ENCODE measurements at places on chromosomes 6 and 20.
A peak's percentile ranks its signal among the peaks of the same experiment; 100 is the strongest.

DNA sequence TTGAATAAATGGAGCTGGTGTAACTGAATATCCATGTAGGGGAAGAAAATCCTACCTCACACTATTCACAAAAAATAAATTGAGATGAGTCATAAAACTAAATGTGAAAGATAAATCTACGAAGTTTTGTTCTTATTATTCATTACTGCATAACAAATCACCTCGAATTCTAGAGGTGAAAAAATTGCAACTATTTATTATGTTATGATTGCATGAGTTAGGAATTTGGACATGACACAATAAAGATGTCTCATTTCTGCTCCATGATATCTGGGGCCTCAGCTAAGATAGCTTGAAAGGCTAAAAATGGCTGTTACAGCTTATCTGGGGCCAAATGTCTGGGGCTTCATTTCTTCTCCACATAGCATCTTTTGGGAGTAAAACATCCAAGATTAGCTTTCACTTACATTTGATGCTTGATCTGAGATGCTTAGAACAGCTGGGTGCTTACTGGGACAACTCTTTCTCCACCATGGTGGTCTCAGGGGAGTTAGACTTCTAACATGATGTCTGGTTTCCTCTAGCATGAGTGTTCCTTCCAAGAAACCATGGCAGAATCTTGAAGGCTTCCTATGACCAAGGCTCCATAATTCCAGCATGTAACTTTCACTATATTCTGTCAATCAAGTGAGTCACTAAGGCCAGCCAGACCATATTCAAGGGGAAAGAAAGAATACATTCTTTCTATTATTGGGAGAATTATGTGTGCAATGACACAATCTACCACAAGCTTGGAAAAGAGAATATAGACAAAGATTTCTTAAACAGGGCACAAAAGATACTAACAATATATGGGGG is 30.1 kb downstream of the OR2B6 start:
- DNase-seq = no peak

DNA sequence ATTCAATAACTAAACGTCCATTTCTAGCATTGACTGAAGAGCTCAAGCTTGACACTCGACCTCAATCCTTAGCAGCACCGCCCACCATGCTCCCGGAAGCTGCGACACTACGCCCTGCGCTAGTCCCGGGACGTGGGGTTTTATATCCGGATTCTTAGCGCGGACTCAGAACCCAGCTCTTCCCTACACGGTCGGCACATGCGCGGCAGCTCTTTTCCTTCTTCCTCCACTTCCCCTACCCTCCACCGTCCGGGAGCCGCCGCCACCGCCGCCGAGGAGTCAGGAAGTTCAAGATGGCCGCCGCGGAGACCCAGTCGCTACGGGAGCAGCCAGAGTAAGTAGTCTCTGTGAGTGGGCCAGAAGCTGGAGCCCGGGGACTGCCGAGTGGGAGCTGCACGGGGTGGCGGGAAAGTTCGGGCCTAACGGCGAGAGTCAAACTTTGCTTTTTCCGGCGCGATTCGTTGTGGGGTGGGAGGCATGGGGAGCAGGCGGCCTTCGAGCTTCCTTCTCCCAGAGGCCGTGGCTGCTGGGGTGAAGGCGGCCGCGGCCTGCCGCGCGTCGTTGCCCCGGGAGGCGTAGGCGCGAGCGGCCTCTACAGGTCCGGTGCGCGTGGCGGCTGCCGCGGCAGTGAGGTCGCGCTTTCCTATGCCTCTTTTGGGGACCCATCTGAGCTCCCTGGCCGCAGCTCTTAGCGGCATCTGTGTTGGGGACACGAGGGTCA is 57.6 kb downstream of the FAM217A start:
- peak; percentile 88 for DNase-seq

DNA sequence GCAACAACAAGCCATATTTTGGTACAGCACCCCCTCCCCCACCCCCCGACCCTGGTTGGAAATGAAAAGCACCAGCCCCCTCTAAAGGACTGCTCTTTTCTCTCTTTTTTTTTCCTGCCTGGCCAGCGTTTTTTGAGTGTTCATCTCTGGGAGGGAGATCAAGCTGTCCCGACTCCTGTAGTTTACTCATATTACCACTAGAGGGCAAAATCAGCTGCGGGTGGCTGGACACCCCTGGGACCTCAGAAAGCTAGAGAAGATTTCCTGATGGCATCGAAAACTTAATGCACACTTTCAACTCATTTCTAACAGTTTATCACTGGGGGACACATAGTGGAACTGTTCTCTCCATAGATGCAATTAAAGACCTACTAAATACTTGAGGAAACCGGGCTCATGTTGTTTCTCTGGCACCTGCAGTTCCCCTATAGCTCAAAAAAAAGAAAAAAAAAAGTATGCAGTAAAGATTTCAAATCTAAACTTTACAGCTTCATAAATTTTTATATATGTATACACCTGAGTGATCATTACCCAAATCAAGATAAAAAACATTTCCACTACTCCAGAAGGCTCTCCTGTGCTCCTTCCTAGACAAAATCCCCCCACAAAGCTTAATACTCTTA is 24.4 kb downstream of the CNBD2 start:
- DNase-seq = peak; percentile 6

DNA sequence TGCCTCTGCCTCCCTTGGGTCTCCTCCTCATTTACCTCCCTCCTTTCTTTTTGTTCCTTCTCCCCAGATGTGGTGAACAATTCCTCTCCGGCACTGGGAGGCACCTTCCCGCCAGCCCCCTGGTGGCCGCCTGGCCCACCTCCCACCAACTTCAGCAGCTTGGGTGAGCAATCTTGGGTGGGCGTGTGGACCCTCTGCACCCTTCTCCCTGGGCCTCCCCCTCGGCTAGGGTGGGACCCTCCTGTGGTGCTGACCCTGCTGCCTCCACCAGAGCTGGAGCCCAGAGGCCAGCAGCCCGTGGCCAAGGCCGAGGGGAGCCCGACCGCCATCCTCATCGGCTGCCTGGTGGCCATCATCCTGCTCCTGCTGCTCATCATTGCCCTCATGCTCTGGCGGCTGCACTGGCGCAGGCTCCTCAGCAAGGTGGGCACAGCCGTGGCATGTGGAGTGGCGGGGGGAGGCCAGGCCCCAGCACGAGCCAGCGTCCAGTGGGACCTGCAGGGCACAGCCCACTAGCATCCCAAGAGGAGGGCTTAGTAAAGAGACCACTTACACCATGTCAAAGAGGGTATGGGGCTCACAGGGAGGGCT is 8.8 kb downstream of the DDR1 start:
- no peak for DNase-seq

DNA sequence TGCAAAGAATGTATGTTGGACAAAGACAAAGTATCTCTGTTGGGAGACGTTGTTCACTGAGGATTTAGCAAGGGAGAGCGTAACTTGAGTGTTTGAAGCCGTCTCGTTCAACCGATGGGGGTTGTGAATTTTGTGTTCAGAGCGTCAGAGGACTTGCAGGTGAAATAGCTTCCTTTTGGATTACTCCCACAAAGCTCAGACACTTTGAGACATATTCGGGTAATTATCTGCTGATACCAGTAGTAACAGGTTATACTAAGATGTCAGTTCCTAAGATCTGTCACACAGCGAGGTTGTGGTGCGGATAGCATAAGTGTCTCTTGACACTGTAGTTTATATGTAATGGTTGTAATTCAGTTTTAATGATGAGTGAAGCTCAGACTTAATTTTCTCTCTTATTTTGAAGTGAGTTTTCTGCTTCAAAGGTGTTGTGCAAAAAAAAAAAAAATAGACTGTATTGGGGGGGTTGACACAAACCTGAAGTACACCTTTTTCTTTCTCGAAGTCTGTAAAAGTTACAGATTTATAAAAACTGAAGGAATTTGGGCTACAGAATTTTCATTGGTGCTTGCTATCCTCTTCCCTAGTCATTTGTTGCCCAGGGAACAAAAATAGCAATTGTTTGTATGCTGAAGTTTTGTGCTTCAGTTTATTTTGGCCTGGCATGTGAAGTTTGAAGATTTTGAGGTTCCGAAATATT is 1.7 kb downstream of the ASXL1 start:
- DNase-seq = no peak

GRCh38 chr20:43800186-43800585 is 73.4 kb upstream of the GTSF1L start:
- DNase-seq = no peak

DNA sequence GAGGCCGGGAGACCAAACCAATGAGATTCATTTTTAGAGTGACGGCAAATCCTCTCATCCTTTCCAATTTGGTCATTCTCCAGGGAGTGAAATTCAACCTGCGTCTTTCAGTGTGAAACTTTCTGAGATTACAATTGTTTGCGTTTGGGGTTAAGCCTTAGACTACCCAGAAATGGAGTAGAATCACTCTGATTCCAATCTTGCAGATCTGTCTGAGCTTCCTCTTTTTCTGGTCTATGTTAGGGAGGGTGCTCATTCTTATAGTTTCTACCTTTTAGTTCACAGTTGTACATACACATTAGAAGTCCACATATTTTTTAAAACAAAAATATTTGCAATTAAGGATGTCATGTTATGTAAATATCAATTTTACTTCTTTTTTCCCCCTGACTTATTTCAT is 183.0 kb upstream of the PHACTR1 start:
- DNase-seq = no peak

GRCh38 chr6:51273228-51273961 is 454.7 kb downstream of the TFAP2B start:
- no peak for DNase-seq

- no peak for DNase-seq
Measured at GRCh38 chr6:107495196-107495643, 5.3 kb downstream of the SOBP start.

DNA sequence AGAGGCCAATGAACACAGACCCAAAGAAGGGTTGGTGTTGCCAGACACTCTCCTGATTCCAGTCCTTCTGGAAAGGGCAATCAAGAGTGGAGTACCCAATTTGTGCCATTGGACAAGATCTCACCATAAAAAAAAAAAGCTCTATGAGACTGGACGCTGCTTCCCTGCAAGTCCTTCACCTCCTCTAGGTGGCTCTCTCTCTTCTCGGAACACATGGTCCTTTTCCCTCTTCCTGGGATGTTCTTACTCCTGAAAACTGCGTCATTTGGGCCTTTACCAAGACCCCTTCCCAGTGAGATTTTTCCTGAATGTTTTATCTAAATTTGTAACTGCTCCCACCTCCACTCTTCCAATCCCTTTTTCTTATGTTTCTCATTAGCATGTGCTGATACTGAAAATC is 280.8 kb downstream of the FOXA2 start:
- no peak for DNase-seq

- DNase-seq = no peak
Measured at GRCh38 chr6:167985911-167986595, 11.4 kb upstream of the KIF25 start.
